ENCODE measurements at places on chromosomes 12 and 14.

GRCh38 chr12:123078531-123079155, 72.2 kb downstream of the PITPNM2 start:
- no peak for DNase-seq

- DNase-seq, result no peak
Measured at GRCh38 chr14:50658203-50658602, 9.9 kb downstream of the SAV1 start.

DNA sequence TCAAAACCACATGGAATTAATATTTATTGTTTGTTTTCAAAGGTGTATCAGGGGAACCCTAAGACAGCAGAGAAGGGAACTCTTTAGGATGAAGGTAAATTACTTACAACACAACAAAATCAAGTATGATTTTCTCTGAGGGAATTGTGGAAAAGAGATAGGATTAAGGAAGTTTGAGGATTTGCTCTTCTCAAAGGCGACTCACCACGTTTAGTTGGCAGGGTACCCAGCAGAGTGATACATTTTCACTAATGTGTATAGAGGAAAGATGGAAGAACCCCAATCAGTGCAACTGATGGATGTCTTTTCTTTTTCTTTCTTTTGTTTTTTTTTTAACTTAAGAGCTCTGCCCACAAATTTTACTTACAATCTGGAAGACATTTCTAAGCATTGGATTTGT, 499.2 kb downstream of the CCER1 start:
- DNase-seq, result no peak

DNA sequence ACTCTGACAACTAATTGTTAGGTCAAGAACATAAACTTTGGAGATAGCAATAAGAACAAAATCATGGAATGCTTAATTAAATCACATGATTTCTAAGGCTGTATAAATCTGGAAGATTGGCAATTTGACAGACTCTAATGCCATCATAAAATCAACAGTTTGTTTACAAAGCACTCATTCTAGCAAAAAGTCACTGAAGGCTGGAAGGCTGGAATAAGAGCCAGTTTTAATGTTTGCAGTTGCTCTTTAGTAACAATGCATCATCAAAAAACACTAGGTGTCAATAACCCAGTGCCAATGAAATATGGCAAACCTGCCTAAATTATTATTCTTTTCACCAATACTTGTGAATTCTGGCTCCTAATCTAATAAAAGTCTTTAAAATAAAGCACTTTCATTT, 65.0 kb downstream of the NUMB start:
- no peak for DNase-seq

GRCh38 chr12:88782351-88782750, 202.1 kb upstream of the KITLG start:
- no peak for DNase-seq

- DNase-seq, result no peak
Measured at GRCh38 chr12:1608713-1609119, 14.3 kb upstream of the FBXL14 start.

DNA sequence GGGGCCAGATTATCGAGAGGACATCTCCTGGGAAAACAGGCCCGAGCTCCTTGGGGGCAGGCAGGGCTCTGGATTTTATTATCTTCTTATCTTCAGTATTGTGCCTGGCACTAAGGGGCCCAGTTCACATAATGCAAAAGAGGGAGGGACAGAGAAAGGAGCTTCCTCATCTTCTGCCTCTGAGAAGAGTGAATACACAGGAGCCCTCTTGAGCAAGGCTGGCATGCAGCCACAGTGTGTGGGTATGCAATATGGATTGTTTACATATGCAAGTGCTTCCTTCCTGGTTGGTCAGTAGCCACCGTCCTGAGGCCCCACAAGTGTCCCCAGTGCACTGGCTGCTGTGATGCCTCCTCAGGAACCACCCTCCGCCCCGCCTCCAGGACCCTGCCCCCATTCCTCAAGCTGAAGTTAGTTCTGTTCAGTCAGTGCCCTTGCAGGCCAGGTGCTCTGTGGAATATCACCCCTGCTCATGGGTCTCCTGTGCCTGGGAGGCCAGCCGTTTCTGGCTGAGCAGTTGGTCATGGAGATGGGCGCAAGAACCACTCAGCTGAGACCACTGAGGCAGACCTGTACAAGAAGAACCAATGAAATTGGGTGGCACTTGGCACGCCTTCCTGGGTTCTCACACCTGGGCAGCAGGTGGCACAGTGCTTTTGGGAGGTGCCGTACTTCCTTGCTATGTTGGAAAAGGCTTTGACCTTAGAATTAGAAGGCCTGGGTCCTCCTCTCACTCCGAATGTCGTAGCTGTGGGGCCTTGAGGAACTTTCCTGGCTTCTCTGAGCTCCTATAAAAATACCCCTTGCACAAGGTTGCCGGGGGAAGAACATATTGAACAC, 35.1 kb upstream of the ACTN1 start:
- DNase-seq, result no peak

Data from CD8-positive, alpha-beta memory T cell (primary cell).